ENCODE measurements at places on chromosomes 12 and 14.
A peak's percentile ranks its signal among the peaks of the same experiment; 100 is the strongest.

DNA sequence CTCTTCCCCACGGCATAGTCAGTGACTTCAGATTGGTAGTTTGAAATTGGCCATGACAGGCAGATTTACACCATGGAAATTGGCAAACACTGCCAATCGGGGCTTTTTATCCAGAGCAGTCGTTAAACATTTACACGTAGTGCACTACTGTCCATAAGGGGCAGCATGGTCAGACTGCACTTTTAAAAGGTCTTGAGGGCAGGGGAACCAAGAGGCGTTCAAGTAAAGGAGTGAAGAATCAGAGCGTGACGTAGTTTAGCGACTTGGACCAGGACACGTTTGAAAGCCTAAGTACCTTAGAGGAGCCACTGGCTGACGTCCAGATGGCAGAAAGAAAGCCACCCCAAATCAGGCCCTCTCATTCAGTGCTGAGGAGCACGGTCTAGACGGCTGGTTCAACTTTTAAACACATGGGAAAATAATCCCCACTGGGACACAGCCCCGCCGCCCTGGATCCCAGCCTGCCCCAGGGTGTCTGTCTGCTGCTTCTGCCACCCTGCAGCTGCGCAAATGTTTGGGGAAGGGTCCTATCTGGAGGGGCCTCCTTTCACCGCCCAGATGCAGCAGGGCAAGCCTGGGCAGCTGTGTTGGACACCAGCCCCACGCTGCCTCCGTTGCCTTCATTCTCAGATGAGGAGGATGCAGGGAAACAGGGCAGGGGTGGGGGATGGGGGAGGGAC, 52.5 kb upstream of the PPP2R5C start:
- no peak for DNase-seq

DNA sequence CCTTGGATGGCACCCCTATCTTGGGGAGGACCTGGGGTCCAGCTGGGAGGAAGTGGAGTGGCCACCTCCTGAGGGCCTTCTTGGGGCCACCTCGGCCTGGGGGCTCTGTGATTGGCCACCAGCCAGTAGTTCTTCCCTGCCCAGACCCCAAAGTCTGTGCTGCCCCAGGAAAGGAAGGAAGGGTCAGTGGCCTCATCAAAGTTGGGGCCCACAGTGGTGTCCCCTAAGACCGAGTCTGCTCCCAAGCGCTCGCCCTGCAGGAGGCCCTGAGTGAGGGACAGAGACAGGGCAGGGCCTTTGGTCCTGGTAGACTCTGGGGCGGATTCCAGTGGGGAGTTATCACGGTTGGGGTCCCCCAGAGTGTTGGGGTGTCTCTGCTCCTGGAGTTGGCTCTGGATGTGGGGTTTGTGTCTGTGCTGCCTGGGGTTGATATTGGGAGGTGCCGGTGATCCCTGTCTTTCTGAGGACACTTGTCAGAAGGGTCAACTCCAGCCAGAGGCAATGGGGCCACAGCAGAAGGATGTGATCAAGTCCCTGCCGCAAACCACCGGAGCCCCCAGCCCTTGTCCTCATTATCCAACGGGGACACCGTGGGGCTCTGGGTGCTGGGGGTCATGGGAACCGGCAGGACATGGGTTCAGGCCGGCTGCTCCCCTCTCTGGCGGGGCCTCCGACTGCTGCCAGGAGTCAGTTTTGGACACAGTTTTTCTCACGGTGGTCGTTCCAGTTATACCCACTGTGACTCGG, 364.3 kb downstream of the TMEM121 start:
- DNase-seq, result no peak

DNA sequence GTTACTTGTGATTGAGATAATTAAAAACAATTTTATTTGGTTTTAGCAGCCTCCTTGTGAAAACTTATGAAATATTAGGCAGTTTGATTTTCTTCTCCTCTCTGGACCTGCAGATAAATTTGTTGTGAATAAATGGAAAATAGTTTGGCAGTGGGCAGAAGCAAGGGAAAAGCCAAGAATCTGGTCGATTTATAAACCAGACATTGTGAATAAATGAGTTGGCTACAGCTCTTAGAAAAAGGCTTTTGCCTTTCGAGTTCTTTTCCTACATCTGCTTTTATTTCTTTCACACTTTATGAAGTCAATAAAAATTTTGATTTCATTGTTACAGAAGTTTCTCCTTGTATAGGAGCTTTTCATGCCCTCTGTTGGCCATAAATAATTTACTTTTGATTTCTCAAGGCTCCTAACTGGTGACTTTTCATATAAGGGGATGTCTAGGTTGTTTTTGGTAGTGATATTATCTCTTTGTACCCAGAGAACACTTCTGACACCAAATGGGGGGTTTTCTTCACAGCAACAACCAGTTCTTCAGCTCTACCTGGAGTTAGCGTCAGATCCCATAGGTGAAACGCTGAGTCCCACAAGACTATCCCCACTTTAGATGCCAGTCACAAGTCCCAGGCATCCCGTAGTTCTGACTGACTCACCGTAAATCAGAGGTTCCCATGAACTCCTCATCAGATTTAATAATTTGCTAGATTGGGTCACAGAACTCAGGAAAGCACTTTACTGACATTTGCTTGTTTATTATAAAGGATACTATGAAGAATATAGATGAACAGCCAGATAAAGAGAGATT, 136.5 kb upstream of the DNM1L start:
- DNase-seq, result no peak

DNA sequence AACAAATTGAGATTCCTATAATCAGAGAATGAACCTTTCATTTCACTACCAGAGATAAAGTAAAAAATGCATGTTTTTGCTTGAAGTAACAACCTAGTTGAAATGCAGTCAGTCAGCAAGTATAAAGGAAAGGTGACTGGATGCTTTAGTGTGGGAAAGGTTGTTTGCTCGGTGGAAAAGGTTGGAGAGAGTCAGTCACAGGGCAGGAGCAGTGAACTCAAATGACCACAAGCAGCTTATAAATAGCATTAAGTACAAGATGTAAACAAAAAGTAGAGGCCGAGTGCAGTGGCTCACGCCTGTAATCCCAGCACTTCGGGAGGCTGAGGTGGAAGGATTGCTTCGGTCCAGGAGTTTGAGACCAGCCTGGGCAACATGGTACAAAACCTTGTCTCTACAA, 98.1 kb upstream of the FGD4 start:
- DNase-seq, result no peak

DNA sequence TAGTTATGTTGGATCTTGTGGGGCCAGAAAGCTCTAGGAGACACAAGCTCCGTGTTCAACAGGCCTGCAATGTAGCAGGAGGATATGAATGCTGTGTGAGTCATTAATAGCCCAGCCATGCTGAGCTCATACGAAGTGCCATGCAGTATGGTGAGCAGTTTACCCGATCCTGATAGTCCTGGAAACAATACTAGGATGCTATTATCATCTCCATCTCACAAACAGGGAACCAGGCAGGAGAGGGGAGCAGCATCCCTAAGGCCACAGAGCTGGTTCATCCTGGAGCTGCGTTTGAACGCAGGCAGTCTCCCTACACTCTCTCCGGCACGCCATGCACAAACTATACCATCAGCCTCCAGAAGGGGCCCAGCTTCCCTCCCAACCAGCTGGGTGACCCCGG, 20.5 kb downstream of the TTC7B start:
- DNase-seq, result no peak

- DNase-seq, result no peak
These were observed 99.9 kb downstream of the RAD51B start for GRCh38 chr14:67919259-67920032.

GRCh38 chr12:124296295-124296915, 1.5 kb downstream of the RFLNA start:
- DNase-seq, result no peak

DNA sequence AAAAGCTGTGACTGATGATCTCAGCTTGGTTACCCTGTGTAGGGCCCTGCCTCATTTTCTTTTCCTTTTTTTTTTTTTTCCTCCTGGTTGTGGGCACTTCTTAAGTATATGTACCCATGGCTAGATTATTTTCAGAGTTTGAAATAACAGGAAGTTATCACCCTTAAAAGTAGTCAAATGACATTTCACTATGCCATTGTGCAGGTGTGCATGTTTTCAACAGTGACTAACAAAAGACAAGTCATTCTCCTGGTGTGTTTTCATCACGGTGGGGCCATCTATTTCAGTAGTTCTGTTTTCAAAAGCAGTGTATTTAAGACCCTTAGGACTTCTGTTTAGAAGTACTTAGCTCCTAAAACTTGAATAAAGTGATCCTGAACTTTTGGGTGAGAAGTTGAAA, 15.0 kb downstream of the GABARAPL1 start:
- DNase-seq, result no peak

DNA sequence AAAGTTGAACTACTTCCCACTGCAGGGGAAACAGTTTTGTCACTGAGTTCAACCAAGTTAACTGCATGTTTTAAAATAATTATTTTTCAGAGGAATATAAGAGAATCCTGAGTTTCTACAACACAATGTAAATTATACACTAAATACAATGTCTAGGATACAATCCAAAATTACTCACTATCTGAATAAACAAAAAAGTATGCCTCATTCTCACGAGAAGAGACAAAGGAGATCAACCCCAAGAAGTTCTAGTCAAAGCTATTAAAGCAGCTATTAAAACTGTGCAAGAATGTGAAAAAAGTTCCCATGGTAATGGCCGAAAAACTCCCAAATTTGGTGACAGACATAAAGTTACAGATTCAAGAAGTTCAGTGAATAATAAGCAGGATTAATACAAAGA, 8.8 kb upstream of the KCNK13 start:
- no peak for DNase-seq

GRCh38 chr12:97316321-97316720, 146.3 kb upstream of the RMST start:
- DNase-seq, result no peak

GRCh38 chr12:124605150-124605882, 37.9 kb upstream of the NCOR2 start:
- no peak for DNase-seq

- no peak for DNase-seq
These were observed 76.7 kb downstream of the DIP2B start for GRCh38 chr12:50581226-50582184.

GRCh38 chr12:9509464-9510161, 98.1 kb downstream of the KLRB1 start:
- DNase-seq, result no peak

DNA sequence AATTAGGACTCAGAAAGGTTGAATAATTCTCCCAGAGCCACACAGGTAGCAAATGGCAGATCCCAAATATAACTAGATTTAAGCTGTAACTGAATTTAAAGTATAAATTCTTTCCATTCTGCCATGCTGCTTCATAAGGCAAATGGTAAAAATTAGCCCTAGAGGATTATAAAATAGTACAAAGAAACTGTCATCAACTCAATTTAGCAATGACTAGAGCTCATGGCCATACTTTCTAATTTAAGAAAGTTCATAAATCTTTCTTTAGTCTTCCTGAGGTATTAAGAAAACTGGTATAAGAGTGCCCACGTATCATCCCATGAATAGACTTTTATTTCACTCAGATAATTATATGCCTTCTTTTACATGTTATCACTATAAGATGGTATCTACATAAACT, 34.8 kb downstream of the MED13L start:
- no peak for DNase-seq

DNA sequence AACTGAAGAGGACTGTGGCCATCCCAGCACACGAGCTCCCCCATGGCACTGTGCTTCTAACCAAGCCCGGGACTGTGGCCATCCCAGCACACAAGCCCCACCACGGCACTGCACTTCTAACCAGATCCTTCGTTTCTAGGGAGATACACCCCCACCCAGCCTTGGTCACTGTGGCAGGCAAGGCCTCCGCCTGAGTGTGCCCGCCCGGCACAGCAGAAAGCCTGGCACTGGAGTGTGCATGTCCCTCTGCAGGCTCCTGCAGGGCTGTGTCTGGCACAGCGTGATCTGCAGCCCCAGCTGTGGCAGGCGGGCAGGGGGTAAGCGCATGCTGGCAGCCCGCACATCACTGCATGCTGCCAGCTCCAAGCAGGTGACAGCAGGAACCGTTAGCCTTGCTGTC, 49.8 kb downstream of the CCDC85C start:
- DNase-seq, result no peak

DNA sequence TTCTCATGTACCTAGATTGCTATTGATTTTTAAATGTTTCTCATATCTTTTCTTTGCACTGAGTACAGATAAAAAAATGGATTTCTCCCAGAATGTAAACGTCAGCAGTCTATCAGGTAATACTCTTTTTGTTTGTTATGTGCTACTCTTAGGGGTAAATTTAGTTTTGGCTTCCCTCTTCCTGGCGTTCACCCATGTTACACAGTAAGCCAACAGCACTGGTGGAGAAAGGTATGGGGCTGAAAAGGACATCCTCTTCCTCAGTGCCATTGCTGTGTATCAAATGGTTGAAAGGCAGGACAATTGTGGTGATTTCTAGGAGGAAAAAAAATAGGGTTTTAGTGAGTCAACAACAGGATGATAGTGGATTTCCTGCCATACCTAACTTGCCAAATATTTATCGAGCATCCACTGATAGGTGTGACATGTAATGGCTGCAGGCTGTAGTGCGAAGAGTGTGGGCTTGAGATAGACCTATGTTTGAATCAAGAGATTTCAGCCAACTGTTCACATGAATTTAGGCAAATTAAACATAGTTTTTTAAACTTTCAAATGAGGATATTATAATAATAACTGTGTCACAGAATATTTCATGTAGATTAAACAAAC, 7.5 kb downstream of the KLRF2 start:
- DNase-seq, result no peak

DNA sequence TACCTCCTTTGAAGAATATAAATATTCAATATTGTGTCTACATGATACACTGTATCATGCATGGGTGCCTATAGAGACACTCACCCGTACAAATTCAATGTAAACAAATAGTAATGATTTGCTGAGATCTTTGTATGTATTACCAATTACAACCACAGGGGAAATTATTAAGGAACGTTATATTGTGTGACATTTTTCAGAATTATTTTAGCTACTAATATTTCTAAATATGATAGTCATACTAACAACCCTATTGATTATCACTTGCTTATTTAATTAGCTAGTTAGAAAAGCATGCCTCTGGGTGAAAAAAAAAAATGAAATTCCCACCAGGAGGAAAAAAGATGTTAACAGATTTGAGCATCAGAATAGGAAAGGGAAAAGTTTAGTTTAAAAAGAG, 2.1 kb downstream of the SOX5 start:
- no peak for DNase-seq

GRCh38 chr12:64494998-64495729, 43.2 kb downstream of the TBK1 start:
- peak; percentile 75 for DNase-seq

GRCh38 chr12:50313256-50313931, 30.1 kb upstream of the LIMA1 start:
- DNase-seq, result no peak

DNA sequence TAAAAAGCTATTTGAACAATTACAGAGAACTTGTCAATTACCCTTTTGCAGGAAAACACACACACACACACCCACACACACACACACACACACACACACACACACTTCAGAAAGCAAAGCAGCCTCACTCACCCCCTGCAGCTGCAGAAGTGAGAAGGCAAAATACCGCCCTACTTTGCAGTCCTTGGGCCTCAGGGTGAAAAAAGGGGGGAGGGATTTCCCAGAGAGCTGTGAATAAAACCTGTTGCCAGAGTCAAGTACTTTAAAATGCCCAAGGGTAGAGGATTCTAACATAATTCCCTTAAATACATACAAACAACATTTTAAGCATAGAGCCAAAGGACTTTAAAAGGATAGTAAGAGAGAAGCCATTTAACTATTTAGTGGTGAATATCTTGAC, 285.9 kb downstream of the MDGA2 start:
- DNase-seq, result no peak

- DNase-seq, result peak; percentile 98
These were observed 10.2 kb upstream of the YARS2 start for GRCh38 chr12:32765906-32766305.
